ENCODE measurements at places on chromosomes 6 and 20. TPM values are rescaled to one million over a fixed set of nuclear protein-coding genes. Genes with fewer than 3 reads are reported as not detected.

The IPCEF1 gene
- 0.53 TPM for polyA plus RNA-seq

The BPI gene
- polyA plus RNA-seq = not detected

The SLC17A3 gene
- not detected for polyA plus RNA-seq

The TPBG gene
- 6.7 TPM for polyA plus RNA-seq

DNA sequence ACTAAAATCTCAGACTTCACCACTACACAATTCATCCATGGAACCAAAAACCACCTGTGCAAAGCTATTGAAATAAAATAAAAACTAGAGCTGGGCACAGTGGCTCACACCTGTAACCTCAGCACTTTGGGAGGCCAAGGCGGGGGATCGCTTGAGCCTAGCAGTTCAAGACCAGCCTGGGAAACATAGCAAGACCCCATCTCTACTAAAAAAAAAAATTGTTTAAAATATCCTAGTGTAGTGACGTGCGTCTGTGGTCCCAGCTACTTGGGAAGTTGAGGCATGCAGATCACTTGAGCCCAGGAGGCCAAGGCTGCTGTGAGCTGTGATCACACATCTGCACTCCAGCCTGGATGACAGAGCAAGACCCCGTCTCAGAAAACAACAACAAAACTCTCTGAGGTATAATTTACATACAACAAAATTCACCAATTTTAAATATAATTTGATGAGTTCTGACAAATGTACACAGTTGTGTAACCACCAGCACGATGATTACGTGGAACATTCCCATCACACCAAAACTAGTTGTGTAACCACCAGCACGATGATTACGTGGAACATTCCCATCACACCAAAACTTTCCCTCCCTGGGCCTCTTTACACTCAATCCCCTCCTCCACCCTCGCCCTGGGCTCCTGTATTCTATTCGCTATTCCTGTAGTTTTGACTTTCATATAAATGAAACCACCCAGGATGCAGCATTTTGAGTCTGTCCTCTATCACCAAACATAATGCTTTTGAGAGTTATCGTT, 107.5 kb downstream of the TAF4 start:
- H3K4me1 ChIP-seq = peaks cover 13% of the 10 kb centered on the region
- H3K36me3 ChIP-seq = no peaks in the 10 kb centered on the region
- H3K4me3 ChIP-seq = no peak overlapping the region
- no peak overlapping the region for H3K27ac ChIP-seq
- DNase-seq = no peak
- no peaks in the 10 kb centered on the region for H3K27me3 ChIP-seq

The GRIK2 gene
- polyA plus RNA-seq = 3.5 TPM

GRCh38 chr6:131789219-131789618, 18.6 kb upstream of the ENPP1 start:
- peaks cover 3% of the 10 kb centered on the region for H3K4me1 ChIP-seq
- H3K36me3 ChIP-seq = no peaks in the 10 kb centered on the region
- H3K27me3 ChIP-seq = no peaks in the 10 kb centered on the region
- no peak overlapping the region for H3K27ac ChIP-seq

The CUL9 gene
- polyA plus RNA-seq = 99.3 TPM

The DNMT3B gene
- polyA plus RNA-seq = 2.4 TPM

The AGER gene
- 20.6 TPM for polyA plus RNA-seq

The RSPO3 gene
- 2.3 TPM for polyA plus RNA-seq

DNA sequence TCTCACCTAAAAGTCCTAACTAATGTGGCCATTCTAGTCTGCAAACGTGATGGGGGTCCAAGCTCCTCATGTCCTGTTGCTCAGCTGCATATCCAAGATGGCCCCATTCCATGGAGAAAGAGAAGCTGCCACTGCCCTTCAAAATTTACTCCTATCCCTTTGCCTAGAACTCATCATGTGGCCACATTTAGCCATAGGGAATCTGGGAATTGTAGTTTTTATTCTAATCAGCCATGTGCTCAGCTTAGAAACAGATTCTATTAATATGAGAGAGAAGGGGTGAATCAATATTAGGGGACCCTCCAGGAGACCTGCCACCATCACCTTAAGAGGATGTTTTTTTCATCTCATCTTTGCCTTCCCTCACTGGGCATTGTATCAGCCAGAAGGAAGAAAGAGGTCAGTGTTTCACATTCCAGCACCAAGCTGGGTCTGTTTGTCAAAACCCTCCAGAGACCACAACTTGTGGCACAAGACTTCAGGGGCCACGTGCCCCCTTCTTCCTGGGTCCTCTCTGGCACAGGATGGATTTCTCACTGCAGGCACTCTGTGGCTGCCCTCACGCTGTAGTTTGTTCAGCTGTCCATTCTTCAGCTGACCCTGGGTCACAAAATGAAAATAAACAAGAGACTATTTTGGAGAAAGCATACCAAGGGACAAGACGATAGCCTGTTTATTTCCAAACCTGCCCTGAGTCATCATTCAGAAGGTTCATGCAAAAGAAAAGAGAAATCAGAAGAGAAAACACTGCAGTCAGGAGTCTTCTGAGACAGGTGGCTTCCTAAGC, 172.0 kb downstream of the EYA2 start:
- H3K27ac ChIP-seq = no peak overlapping the region
- H3K27me3 ChIP-seq = no peaks in the 10 kb centered on the region
- H3K36me3 ChIP-seq = no peaks in the 10 kb centered on the region

GRCh38 chr6:22003287-22003686, 293.5 kb downstream of the PRL start:
- no peaks in the 10 kb centered on the region for H3K4me1 ChIP-seq
- no peaks in the 10 kb centered on the region for H3K36me3 ChIP-seq
- no peak for DNase-seq
- H3K27ac ChIP-seq = no peak overlapping the region
- no peaks in the 10 kb centered on the region for H3K27me3 ChIP-seq
- no peak overlapping the region for H3K4me3 ChIP-seq

DNA sequence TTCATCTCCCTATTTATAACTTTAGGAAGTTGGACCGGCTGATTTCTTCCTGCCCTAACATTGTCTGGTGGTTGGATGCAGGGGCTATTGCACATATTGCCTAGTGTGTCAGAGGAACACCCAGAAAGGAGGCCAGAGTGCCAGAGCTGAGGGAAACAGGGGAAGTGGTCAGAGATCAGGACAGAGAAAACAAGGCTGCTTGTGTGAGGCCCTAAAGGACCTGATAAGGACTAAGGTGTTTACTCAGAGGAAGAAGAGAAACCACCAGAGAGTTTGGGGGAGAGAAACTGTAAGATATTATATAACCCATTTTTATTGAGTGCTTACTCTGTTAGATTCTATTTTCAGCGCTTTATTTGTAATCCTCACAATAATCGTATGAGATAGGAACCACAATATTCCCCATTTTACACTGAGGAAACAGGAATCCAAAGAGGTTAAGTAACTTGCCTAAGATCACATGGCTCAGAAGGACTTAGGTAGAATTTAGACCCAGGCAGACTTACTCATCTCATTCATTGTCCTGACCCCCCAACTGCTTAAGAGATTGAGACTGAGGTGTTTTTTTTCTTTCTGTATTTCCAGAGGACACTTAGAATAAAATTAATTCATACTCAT, 54.0 kb upstream of the REV3L start:
- H3K36me3 ChIP-seq = no peaks in the 10 kb centered on the region
- H3K27ac ChIP-seq = no peak overlapping the region
- no peak overlapping the region for H3K4me3 ChIP-seq
- DNase-seq = no peak
- H3K27me3 ChIP-seq = no peaks in the 10 kb centered on the region
- peaks cover 22% of the 10 kb centered on the region for H3K4me1 ChIP-seq

Measured in pancreas (tissue), 10 donors.